Activated naive CD8-positive, alpha-beta T cell treated with anti-CD3 and anti-CD28 coated beads for 36 hours (primary cell): ENCODE measurements at places on chromosomes 5 and 9. TPM values are rescaled to one million over a fixed set of nuclear protein-coding genes. Genes with fewer than 3 reads are reported as not detected.

DNA sequence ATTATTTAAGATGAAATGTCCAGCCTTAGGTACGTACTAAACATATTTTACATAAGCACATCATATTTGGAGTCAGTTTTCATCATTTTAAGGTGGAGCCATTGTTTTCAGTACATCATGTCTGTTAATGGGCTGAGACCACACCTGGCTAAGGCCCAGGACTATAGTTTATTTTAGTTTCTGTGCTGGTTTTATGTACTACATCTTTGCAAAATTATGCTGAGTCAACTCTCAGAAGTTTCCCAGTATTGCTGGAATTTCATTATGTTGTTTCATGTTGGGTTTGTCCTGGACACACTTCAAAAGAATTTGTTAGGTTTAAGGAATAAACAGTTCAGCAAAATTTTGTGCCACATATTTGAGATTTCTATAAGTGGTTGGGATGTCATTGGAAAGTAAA lies 171.2 kb downstream of the CCDC171 start:
- no peak overlapping the region for H3K4me3 ChIP-seq
- no peak overlapping the region for H3K27ac ChIP-seq
- no peak for DNase-seq
- no peaks in the 10 kb centered on the region for H3K4me1 ChIP-seq
- no peaks in the 10 kb centered on the region for H3K27me3 ChIP-seq

GRCh38 chr5:109223531-109223930 lies 186.2 kb downstream of the PJA2 start:
- no peak overlapping the region for H3K4me3 ChIP-seq
- H3K36me3 ChIP-seq: peaks cover 3% of the 10 kb centered on the region
- no peaks in the 10 kb centered on the region for H3K4me1 ChIP-seq
- no peak overlapping the region for H3K27ac ChIP-seq
- H3K27me3 ChIP-seq: peaks cover 5% of the 10 kb centered on the region
- no peak for DNase-seq

GRCh38 chr9:121427899-121428298 lies 57.8 kb upstream of the STOM start:
- DNase-seq: no peak
- peaks cover 2% of the 10 kb centered on the region for H3K36me3 ChIP-seq
- peaks cover 5% of the 10 kb centered on the region for H3K27me3 ChIP-seq

TMC1 gene
- total RNA-seq: not detected

DNA sequence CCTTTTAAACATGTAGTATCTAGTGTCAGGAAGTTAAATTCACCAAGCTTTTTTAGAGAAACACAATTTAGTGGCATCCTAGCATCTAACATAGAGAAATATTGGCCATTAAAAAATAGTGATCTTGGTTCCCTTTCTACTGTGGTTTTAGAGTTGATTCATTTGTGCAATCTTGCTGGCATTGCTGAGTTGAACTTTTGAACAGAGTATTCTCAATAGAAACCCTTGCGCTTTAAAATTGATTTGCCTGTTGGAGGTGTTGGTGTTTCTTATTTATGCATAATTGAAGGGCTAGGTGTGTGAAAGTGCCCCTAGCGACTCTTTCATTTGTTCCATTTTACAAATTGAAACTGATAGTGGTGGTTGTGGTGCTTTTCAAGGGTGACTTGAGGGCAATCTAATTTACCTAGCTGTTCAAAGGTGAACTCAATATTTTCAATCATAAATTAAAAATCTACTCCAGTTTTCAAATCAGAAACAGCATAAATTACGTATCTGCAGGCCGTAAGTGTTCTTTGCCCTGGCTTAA lies 73.0 kb upstream of the MPDZ start:
- no peak overlapping the region for H3K4me3 ChIP-seq
- no peaks in the 10 kb centered on the region for H3K27me3 ChIP-seq
- H3K4me1 ChIP-seq: no peaks in the 10 kb centered on the region
- no peak overlapping the region for H3K27ac ChIP-seq
- DNase-seq: no peak

GRCh38 chr5:79241535-79241979 lies 5.6 kb downstream of the JMY start:
- H3K4me3 ChIP-seq: no peak overlapping the region
- H3K4me1 ChIP-seq: peaks cover 68% of the 10 kb centered on the region
- H3K27ac ChIP-seq: no peak overlapping the region
- H3K36me3 ChIP-seq: peaks cover 3% of the 10 kb centered on the region
- no peak for DNase-seq

GRCh38 chr5:64384765-64385164 lies 121.0 kb upstream of the RGS7BP start:
- no peaks in the 10 kb centered on the region for H3K27me3 ChIP-seq
- H3K4me1 ChIP-seq: no peaks in the 10 kb centered on the region
- DNase-seq: no peak
- H3K27ac ChIP-seq: no peak overlapping the region
- H3K36me3 ChIP-seq: no peaks in the 10 kb centered on the region
- no peak overlapping the region for H3K4me3 ChIP-seq

DNA sequence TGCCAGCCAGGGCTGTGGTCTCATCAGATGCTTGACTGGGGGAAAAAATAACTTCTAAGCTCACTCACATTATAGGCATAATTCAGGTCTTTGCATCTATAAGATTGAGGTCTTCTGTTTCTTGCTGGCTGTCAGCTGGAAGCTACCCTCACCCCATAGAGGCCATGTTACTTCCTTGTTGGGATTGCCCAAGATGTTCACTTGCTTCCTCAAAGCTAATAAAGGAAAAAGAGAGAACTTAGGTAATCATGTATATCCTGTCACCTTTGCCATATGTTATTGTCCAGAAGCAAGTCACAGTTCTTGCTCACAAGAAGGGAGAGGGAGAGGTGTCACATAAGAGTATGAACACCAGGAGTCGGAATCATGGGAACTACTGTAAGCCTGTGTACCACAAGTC lies 38.7 kb upstream of the ANKRD34B start:
- H3K4me1 ChIP-seq: no peaks in the 10 kb centered on the region
- H3K27ac ChIP-seq: no peak overlapping the region
- no peak overlapping the region for H3K4me3 ChIP-seq

- no peaks in the 10 kb centered on the region for H3K27me3 ChIP-seq
- no peak for DNase-seq
- no peaks in the 10 kb centered on the region for H3K4me1 ChIP-seq
- no peaks in the 10 kb centered on the region for H3K36me3 ChIP-seq
- H3K4me3 ChIP-seq: no peak overlapping the region
- H3K27ac ChIP-seq: no peak overlapping the region
Observed at GRCh38 chr5:22088517-22088916, 764.6 kb downstream of the CDH12 start.

DNA sequence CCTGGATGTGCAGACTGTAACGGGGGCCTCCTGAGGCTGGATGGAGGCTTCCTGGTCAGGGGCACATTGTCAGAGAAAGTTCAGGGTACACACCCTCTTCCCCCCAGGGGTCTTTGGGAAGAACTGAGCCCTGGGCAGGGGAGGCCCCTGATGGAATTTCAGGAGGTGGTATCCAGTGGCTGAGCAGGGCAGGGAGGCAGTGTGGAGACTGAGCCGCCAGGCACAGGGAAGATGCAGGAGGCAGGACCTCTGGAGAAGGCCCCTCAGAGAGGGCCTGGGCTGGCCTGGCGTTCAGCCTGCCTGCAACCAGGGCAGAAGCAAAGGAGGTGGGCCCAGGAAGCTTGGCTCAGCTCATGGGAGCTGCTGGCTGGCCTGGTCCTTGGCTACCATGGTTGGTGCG lies 53.5 kb downstream of the GTF3C4 start:
- no peaks in the 10 kb centered on the region for H3K36me3 ChIP-seq
- no peak overlapping the region for H3K27ac ChIP-seq
- DNase-seq: no peak
- no peak overlapping the region for H3K4me3 ChIP-seq

PKD2L2 gene
- not detected for total RNA-seq

DNA sequence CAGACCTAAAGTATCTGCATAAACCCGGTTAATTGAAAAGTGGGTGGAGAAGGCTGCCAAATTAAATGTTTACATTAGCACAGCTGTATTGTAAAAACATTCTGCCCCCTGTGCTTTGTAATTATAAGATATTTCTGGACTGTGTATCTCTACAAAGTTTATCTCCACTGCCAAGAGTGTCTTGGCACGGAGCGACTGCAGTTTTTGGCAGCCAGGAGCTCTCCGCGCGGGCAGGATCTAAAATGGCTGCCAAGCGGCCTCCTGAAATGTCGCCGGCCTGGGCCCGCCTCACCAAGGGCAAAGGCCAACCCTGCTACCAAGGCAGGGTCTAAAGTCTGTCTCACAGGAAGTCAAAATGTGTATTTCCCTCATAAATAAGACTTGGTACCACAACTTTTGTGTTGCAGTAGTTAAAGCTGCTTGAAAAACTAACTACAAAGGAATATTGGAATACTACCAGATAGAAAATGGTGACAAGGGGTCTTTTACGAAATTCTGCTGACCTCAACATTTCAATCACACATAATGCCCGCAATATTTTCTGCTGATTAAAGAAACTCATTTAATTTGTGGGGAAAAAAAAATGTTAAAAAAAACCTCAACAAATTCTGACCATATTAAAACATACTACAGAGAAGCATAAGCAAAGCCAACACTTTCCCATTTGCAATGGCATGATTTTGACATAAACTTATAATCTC lies 110.4 kb downstream of the NFIB start:
- no peaks in the 10 kb centered on the region for H3K27me3 ChIP-seq
- no peak overlapping the region for H3K4me3 ChIP-seq
- H3K27ac ChIP-seq: no peak overlapping the region
- no peaks in the 10 kb centered on the region for H3K36me3 ChIP-seq

TENT4A gene
- total RNA-seq: 28.2 TPM

- H3K4me3 ChIP-seq: no peak overlapping the region
- H3K4me1 ChIP-seq: no peaks in the 10 kb centered on the region
- no peak overlapping the region for H3K27ac ChIP-seq
- no peaks in the 10 kb centered on the region for H3K27me3 ChIP-seq
Observed at GRCh38 chr5:91687430-91687829, 304.3 kb upstream of the ARRDC3 start.

GRCh38 chr5:80181618-80182211 lies 74.1 kb downstream of the SERINC5 start:
- H3K27me3 ChIP-seq: no peaks in the 10 kb centered on the region
- H3K36me3 ChIP-seq: peaks cover 34% of the 10 kb centered on the region
- H3K4me1 ChIP-seq: peaks cover 90% of the 10 kb centered on the region
- peak; percentile 52 for DNase-seq

DNA sequence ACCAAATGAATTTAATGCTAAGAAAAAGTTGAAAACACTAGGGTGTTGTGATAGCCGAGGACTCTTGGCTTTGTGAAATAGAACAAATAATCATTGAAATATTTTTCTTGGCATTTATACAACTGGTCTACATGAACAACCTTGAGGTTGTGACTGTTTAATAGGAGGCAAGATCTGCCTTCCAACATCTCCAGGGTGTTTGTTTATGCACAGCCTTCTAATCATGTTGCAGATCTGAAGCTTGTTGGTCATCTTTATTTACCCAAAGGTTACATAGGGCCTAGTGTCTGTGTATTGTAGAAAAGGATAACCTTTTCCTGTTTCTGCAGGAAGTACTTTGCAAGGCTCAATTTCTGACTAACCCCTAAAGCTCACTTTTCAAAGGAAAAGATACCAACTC lies 65.2 kb upstream of the RANBP3L start:
- peaks cover 3% of the 10 kb centered on the region for H3K4me1 ChIP-seq
- H3K27ac ChIP-seq: no peak overlapping the region
- no peaks in the 10 kb centered on the region for H3K36me3 ChIP-seq
- no peak overlapping the region for H3K4me3 ChIP-seq
- no peak for DNase-seq

DNA sequence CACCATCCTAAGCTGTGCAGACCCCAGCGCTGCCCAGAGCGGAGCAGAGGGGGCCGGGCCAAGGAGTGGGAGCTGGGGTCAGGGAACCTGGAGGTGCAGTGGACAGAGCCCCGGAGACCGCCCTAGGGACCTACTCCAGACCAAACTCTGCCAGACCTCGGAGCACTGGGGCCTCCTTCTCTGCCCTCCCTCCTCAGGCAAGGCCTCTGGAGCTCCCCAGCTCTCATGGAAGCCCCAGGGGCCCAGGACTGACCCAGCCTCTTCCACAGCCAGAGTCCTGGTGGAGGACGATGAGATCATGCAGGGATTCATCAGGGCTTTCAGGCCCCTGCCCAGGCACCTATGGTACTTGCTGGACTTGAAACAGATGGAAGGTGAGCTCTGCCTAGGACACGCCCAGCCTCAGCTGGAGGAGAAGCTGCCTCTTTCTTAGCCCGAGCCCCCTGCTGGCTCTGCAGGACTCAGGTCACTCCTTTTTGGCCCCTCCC lies 3.6 kb downstream of the PAEP start:
- H3K27ac ChIP-seq: no peak overlapping the region
- H3K4me1 ChIP-seq: no peaks in the 10 kb centered on the region
- H3K36me3 ChIP-seq: no peaks in the 10 kb centered on the region
- peaks cover 15% of the 10 kb centered on the region for H3K27me3 ChIP-seq
- no peak for DNase-seq
